DMS79 (cell line): ENCODE measurements at places on chromosomes 16 and 17.
A peak's percentile ranks its signal among the peaks of the same experiment; 100 is the strongest.

DNA sequence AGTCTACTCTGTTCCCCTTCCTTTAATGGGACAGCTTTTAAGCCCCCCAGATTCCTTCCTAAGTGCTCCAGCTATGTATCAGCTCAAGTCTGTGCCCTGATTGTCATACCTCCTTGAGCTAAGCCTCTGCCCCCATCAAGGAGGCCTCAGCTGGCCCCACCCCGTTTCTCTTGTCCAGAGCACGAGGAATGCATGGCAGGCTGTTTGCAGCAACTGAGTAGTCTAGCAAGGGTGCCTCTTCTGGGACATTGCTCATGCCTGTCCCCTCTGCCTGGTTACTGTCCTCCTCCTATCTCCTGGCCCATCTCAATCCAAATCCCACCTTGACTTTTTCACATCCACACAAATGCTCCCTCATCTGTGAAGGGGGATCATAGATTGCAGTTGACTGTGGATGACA lies 27.8 kb upstream of the TMEM220 start:
- DNase-seq: no peak

- no peak for DNase-seq
These were observed 55.0 kb downstream of the SNTB2 start for GRCh38 chr16:69241926-69242325.

DNA sequence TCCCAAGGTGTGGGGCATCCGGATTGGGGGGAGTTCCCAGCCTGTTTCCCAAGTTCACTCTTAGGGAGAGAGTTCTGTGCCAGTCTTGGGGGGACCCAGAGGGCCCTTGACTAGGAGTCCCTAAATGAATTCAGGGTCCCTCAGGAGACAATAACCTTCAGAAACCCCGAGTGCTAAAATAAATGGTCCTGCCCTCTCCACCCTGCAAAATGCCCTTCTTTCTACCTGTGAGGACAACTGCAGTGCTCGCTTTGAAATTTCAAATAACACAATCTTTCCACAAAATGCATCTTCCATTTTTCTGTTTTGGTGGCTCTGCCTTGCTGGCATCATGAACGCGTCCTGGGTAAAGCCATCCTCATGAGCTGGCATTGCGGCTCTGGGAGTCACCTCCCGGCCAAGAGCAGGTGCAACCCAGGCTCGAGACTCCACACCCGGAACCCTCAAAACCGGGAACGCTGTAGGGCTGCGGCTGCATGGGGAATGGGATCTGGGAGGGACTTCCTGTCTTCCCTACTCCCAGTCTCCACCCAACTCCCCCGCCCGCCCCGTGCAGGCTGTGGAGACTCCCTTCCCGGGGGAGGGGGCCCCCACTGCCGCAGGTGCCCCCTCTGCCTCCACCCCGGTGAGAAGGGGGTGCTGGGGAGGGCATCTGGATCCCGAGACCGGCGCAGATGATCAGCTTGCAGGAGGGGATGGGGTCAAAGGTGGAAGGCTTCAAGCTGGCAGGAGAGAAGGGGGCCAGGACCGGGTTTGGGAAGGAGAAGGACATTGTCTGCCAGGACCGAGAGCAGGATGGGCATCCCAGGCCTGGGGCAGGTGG lies at the start of gene ZNF205:
TSS of gene ZNF205 (plus strand) at position 529 of the 823 bp plus-strand sequence. CDS start 845 bp downstream, outside the sequence.
- peak; percentile 74 for DNase-seq

- no peak for DNase-seq
These were observed 1950.1 kb downstream of the TP53TG3F start for GRCh38 chr16:35409503-35409902.

DNA sequence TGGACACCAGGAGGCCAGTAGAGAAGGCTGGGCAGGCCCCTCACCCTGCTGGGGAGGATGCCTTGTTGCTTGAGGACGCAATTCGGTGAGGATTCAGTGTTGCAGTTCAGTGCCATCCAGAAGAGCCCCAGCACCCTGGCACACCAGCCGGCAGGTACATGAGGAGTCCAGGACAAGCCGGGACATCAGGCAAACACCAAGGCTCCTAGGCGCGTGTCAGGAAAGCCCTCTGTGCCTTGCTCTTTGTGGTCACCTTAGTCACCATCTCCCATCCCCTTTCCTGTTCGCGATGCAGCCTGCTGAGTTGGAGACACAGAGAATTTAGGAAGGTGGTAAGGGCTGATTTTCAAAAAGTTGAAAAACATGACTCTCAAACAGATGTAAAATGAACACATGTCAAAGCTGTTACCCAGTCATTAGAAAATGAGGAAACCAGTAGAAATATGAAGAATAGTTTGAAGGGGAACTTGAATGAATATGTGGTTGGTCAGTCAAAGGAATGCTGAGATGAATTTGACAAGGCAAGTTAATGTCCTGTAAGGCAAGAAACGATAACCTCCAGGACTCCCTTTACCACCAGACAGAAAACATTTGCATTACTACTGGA lies 2.3 kb upstream of the NCBP3 start:
- DNase-seq: no peak

DNA sequence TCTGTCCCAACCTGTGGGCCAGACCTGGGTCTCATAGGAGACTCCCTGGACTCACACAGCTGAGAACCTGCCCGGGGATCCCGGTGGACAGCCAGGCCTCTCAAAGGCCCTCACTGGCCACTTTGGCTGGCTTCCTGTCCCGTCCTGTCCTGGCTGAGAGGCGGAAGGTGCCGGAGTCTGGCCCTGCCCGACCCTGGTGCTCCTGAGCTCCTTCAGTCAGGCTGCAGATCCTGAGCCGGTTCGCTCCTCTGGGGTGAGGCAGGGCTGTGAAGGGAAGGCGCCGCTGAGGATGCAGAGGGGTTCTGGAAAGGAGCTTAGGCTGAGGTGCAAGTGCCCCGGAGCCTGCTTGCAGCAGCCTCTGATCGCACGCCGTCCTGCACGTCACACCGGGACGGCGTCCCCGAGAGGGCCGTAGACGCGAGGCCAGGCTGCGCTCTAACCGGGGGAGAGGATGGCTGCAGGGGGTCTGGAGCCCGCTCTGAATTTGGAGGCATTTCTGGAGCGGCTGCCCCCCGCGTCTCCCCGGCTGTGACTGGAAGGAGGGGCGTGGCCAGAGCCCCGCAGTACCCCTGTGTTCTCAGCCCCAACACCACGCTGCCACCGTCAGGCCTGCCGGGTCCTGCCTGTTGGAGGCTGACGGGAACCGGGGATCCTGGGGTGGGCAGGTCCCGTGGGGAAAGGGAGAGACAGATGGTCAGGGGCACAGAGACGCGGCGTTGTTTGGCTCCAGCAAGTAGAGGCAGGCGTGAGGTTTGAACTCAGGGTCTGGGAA lies 4.1 kb downstream of the HGS start:
- DNase-seq: no peak

DNA sequence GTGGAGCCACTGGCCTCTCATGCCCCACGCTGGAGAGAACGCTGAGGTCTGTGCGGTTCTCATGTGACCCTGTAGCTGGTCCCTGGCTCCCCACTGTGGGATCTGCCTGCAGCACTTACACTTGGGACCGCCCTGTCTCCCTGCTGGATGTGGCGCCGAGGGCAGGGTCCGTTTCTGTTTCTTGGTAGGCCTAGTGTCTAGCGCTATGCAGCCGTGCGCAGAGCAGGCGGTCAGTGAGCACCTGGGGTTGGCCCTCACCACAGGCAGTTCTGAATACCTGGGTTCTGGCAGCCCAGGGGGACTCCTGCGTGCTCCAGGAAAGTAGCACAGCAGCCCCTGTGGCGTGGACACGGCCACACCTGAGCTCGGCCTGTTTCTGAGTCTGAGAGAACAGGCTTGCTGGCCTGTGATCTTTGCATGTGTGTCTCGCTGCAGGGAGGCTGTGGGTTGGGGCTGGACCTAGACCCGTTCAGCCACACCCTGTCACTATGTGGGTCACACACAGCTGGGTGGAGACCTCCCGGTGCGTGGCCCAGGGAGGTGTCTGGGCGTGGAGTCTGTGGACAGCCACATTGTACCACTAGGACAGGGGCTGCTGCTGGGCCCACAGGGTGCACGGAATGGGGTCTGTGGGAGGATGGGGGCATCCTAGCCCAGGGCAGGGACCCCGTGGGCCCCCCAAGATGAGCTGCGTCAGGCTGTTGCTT lies 2.8 kb downstream of the CAPN15 start:
- DNase-seq: no peak

DNA sequence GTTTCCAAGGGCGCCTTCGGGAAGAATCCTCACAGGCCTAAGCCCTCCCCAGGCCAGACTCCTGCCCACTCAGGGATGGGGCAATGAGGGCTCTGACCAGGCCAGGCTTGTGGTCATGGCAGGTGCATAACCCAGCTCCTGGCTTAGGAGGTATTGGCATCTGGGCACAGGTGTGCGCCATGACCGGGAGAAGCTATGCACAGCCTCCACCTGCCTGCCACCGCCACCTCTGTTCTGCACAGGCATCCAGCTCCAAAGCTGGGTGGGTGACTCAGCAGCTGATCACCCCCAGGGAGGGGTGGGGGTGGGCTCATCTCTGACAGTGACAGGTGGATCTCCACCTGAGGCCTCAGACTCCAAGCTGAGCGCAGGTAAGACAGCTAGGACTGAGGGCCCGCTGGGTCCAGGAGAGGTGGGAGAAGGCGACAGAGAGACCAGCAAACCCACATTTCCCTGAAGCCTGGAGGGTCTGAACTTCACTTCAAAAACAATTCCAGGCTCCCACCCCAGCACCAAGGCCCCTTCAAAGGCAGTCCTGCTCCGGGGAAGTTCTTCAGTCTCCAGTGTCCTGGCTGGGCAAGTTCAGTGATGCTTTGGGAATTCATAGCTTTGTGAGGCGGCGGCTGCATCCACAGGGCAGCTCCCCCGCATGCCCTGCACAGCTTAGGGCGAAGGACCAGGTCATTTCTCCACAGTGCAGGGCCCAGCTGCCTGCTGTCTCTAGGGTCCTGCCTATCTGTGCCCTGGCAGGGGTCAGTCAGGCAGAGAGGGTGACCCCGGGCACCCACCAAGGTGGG lies 121.6 kb upstream of the SMURF2 start:
- DNase-seq: no peak

- DNase-seq: no peak
These were observed 4.0 kb upstream of the CDH11 start for GRCh38 chr16:65125871-65126270.

GRCh38 chr17:68794636-68795434 lies 160.4 kb downstream of the ABCA8 start:
- no peak for DNase-seq

DNA sequence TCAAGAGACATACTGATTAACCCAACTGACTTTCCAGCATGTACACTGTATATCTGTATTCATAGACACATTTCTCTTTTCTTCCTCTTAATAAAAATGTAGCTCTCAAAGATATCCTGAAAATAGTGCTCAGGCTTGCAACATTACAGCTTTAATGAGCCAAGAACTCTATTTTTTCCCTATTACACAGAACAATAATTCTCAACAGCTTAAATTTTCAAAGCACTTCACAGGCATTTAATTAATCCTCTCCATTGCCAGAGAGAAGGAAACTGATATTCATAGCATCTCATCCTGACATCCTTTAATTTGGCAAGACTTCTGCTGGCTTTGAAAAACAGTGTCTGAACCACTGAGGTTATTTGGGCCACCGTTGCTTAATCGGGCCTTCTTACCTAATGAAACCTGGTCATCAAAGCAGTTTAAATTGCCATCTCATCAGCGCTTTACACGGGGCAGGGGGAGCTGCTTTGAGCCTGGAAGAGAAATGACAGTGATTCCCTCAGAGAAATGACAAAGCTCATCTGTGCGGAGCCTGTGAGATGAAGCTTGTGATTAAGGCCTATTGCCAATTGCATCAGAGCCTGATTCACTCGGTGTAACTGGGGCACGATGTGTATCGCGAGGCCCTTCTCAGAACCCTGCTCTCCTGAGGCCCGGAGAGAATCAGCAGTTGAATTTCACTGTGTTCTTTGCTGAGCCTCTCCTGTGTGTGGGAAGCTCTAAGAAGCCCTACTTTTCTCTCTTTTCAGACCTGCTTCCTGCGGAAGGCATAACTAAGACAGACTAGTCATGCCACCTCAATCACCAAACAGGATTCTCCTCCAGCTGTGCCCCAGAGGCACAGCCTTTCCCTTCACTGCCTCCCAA lies 8.5 kb upstream of the SIAH1 start:
- DNase-seq: no peak

GRCh38 chr17:79985943-79986391 lies 49.7 kb downstream of the TBC1D16 start:
- DNase-seq: no peak

- DNase-seq: no peak
These were observed 27.1 kb downstream of the TBC1D3B start for GRCh38 chr17:36149296-36149820.

- no peak for DNase-seq
These were observed 4.0 kb upstream of the IL17C start for GRCh38 chr16:88634141-88634993.

DNA sequence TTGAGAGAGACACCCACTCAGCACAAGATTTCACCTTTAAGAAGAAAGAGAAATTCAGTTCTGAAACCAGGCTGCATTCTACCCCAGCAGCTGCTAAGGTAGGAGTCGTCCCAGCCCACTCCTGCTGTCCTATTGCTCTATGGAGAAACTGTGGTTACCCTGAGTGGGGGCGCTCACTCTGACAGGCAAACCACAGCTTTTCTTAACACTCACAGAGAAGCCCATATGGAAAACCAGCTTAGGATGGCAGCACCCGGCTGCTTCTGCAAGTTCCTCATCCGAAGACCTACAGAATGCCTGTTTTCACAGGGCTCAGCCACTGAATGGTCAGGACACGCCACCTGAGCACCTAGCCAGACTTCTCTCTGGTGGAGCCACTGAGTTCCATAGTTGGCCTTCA lies 7.5 kb downstream of the ATP5PD start:
- DNase-seq: no peak

DNA sequence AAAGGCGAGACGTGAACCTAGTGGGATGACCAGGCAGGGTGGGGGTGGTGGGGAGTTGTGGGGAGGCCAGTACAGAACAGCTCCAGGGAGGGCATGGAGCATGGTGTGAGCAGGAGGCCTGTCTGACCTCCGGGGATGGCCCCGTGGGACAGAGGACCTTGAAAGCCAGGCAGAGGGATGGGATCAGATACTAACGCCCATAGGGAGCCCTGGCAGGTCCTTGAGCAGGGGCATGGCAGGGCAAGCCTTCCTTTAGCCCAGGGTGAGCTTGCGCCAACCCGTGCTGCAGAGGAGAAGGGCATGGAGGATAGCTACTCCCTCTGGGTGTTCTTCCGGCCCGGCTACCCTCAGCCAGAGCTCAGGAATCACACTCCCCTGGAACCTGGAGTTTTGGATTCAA lies 35.3 kb downstream of the TMEM235 start:
- DNase-seq: no peak

- no peak for DNase-seq
These were observed 78.9 kb downstream of the DNAH3 start for GRCh38 chr16:21071741-21072140.

DNA sequence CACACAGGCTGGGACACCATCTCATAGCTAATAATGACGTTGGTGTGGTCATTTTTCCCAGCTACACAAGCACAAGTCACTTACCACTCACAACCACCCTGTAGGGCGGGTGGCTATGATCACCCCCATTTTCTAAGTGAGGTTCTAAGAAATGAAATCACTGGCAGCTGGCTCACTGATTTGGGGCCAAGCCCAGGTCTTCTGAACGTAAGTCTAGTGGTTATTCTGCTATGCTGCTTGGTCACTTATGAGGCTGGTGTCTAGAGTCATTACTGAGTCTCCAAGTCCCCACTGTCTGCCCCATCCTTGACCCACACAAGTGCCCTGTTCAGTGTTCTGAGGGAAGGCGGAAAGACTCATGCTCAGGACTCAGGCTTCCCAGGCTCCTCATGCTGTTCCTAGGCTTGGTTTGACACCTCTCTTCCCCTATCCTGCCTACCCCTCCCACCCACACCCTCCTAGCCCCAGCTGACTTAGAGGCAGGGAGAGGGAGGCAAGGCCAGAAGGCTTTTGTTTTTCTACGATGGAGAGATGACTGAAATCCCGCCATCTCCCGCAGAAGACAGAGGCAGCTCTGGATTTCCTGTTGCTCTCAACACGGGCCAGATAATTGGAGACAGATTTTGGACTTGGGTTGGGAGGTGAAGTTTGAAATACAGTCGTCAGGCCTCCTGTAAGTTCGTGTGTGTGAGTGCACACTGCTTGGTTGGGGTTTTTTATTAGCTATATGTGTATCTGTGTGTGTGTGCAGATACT lies 32.2 kb downstream of the FZD2 start:
- DNase-seq: no peak
